Hepatocyte (in vitro differentiated cells): ENCODE measurements at places on chromosomes 1 and 21.

- no peak overlapping the region for H3K27ac ChIP-seq
- H3K4me1 ChIP-seq = peaks cover 11% of the 10 kb centered on the region
- no peaks in the 10 kb centered on the region for H3K27me3 ChIP-seq
- no peak overlapping the region for H3K4me3 ChIP-seq
- peak; percentile 16 for DNase-seq
These were observed 71.5 kb upstream of the CXADR start for GRCh38 chr21:17441370-17441769.

GRCh38 chr1:225870911-225871310 lies 11.3 kb downstream of the TMEM63A start:
- peaks cover 29% of the 10 kb centered on the region for H3K4me1 ChIP-seq
- DNase-seq = no peak
- H3K27ac ChIP-seq = no peak overlapping the region
- no peaks in the 10 kb centered on the region for H3K27me3 ChIP-seq

GRCh38 chr21:44517175-44517899 lies 22.7 kb downstream of the KRTAP10-1 start:
- H3K4me1 ChIP-seq = no peaks in the 10 kb centered on the region
- no peaks in the 10 kb centered on the region for H3K27me3 ChIP-seq
- no peak overlapping the region for H3K4me3 ChIP-seq
- H3K36me3 ChIP-seq = no peaks in the 10 kb centered on the region
- DNase-seq = no peak

GRCh38 chr1:109252167-109252892 lies 3.0 kb downstream of the CELSR2 start:
- H3K27ac ChIP-seq = no peak overlapping the region
- DNase-seq = no peak
- H3K27me3 ChIP-seq = no peaks in the 10 kb centered on the region
- H3K36me3 ChIP-seq = no peaks in the 10 kb centered on the region
- peaks cover 21% of the 10 kb centered on the region for H3K4me1 ChIP-seq

DNA sequence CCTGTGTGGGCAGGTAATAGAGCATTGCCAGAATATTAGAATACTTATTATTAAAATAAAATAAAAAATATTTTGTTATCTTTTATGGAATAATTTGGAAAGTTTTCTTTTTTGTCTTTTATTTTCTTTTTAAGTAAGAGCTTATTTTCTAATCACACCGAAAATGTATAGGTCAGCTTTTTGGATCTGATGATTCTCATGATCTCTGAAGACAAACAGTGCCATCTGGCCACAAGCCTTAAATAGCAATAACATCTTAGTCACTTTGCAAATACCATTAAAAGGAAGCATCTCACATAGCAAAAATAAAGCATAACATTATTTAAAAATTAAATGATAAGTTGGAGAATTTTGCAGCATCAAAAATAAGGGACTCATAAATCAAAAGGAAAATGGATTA lies 213.8 kb downstream of the PLA2G4A start:
- H3K36me3 ChIP-seq = no peaks in the 10 kb centered on the region
- H3K4me3 ChIP-seq = no peak overlapping the region
- no peaks in the 10 kb centered on the region for H3K4me1 ChIP-seq
- no peak overlapping the region for H3K27ac ChIP-seq

DNA sequence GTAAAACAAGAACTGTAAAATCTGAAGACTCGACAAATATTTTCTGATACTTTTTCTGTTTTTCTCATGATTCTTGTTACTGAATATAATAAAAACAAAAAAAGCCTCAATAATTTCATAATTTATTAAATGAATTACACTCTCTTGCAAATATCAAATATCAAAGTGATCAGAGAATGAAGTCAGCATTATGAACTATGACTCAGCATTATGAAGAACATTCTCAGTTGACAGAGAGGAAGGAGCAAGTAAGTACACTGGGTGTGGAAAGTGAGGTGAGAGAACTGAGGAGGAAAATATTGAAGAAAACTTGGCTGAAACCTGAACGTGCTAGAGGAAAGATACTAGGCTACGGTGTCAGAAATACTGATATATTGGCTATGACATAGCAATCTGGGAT lies 529.5 kb downstream of the KCNT2 start:
- no peaks in the 10 kb centered on the region for H3K4me1 ChIP-seq
- H3K4me3 ChIP-seq = no peak overlapping the region
- H3K27ac ChIP-seq = no peak overlapping the region

GRCh38 chr1:86100401-86100800 lies 56.2 kb downstream of the COL24A1 start:
- H3K27me3 ChIP-seq = no peaks in the 10 kb centered on the region
- H3K36me3 ChIP-seq = no peaks in the 10 kb centered on the region
- H3K4me3 ChIP-seq = no peak overlapping the region
- no peaks in the 10 kb centered on the region for H3K4me1 ChIP-seq

DNA sequence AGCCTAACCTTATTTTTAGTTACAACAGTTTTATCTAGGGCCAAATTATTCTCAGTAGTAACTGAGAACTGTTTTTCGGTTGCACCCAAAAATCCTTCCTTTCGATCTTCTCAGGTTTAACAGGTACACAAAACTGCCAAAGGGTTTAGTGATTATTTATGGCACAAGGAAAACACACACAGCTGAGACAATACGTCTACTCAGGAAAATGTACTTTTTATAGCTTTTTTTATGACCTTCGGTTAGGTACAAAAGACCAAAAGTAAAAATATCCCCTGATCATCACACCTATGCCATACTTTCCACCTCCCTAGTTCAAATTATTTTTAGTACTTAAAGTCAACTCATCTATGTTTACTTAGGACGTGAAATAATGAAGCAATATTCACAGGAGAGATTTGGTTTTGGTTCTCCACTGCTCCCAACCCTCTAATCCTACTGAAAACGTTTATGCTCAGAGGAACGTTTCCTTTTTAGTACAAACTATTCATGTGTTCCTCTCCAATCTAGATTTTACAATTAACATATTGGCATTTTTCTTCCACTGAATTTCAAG lies 48.7 kb downstream of the TTLL7 start:
- H3K4me1 ChIP-seq = no peaks in the 10 kb centered on the region
- no peaks in the 10 kb centered on the region for H3K27me3 ChIP-seq
- H3K27ac ChIP-seq = no peak overlapping the region
- no peak overlapping the region for H3K4me3 ChIP-seq
- no peak for DNase-seq

DNA sequence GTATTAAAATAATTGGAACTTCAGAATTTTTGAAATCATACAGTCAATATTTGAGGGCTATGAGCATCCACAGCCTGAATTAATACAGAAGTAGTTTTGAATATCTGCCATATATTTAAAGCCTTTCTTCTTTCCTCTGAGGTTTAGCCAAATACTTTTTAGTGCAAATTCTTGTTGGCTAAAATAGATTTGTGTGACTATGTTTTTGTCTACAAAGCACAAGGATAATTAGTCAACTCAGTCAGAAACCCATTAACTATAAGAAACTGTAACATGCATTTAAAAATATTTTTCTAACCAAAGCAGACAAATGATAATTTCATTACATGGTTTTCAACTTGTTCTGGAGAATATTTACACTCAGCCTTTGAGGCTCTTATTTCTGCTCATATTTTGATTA lies 232.1 kb downstream of the TPR start:
- no peaks in the 10 kb centered on the region for H3K27me3 ChIP-seq
- H3K4me3 ChIP-seq = no peak overlapping the region
- H3K36me3 ChIP-seq = no peaks in the 10 kb centered on the region
- H3K27ac ChIP-seq = no peak overlapping the region
- no peaks in the 10 kb centered on the region for H3K4me1 ChIP-seq
- no peak for DNase-seq

- no peak overlapping the region for H3K4me3 ChIP-seq
- no peak overlapping the region for H3K27ac ChIP-seq
- H3K4me1 ChIP-seq = peaks cover 4% of the 10 kb centered on the region
- DNase-seq = no peak
- H3K36me3 ChIP-seq = no peaks in the 10 kb centered on the region
These were observed 14.6 kb downstream of the GTF2B start for GRCh38 chr1:88876573-88877365.

- no peak for DNase-seq
- H3K27me3 ChIP-seq = no peaks in the 10 kb centered on the region
These were observed 395.6 kb downstream of the SETD4 start for GRCh38 chr21:35664683-35665082.

GRCh38 chr1:232589812-232590743 lies 39.9 kb downstream of the SIPA1L2 start:
- H3K27me3 ChIP-seq = no peaks in the 10 kb centered on the region
- H3K4me1 ChIP-seq = peaks cover 10% of the 10 kb centered on the region
- H3K36me3 ChIP-seq = no peaks in the 10 kb centered on the region
- H3K4me3 ChIP-seq = no peak overlapping the region
- DNase-seq = no peak

- no peak overlapping the region for H3K27ac ChIP-seq
- H3K36me3 ChIP-seq = no peaks in the 10 kb centered on the region
- no peak overlapping the region for H3K4me3 ChIP-seq
- no peak for DNase-seq
These were observed 13.8 kb downstream of the KNCN start for GRCh38 chr1:46537651-46538050.

- no peaks in the 10 kb centered on the region for H3K36me3 ChIP-seq
- H3K4me3 ChIP-seq = no peak overlapping the region
- no peaks in the 10 kb centered on the region for H3K4me1 ChIP-seq
These were observed 144.3 kb downstream of the CD247 start for GRCh38 chr1:167373986-167374385.

DNA sequence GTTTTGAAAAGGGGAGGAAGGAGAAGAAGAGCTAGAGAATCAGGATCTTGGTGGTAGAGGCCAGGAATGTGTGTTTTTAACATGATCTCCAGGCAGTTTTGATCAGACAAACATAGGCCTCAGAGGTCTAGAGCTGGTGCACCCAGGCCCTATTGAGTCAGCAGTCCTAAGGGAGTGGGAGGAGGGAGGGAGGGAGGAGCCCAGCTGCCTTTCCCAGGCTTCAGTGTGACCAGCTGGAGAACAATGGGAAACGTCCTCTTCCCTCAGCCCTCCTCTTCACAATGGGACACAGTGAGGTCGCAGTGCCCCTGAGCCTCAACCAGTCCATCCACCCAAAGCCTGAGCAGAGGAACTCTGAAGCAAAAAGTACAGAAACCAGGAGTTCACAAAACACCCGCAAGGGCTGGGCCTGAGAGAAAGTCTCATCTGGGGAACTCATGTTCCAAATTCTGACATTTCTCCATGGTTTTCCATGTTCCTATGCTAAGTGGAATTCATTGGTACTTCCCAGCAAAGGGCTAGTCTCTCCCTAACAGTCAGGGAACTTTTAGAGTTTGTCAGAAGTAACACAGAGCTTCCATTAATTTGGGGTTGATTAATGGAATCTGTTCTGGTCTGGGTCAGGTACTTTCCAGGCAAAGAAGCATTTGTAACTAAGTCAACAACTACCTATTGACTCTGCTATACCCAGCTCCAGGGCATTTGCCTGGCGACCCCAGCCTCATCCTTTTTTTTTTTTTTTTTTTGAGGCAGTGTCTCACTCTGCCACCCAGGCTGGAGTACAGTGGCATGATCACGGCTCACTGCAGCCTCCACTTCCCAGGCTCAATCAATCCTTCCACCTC lies 37.5 kb downstream of the ELAPOR1 start:
- DNase-seq = peak; percentile 56
- H3K4me1 ChIP-seq = peaks cover 7% of the 10 kb centered on the region
- H3K27me3 ChIP-seq = no peaks in the 10 kb centered on the region
- peak overlapping the region; percentile 72 for H3K27ac ChIP-seq
- no peaks in the 10 kb centered on the region for H3K36me3 ChIP-seq
- H3K4me3 ChIP-seq = no peak overlapping the region
